ENCODE measurements at places on chromosomes 5 and 9. TPM values are rescaled to one million over a fixed set of nuclear protein-coding genes. Genes with fewer than 3 reads are reported as not detected.

DNA sequence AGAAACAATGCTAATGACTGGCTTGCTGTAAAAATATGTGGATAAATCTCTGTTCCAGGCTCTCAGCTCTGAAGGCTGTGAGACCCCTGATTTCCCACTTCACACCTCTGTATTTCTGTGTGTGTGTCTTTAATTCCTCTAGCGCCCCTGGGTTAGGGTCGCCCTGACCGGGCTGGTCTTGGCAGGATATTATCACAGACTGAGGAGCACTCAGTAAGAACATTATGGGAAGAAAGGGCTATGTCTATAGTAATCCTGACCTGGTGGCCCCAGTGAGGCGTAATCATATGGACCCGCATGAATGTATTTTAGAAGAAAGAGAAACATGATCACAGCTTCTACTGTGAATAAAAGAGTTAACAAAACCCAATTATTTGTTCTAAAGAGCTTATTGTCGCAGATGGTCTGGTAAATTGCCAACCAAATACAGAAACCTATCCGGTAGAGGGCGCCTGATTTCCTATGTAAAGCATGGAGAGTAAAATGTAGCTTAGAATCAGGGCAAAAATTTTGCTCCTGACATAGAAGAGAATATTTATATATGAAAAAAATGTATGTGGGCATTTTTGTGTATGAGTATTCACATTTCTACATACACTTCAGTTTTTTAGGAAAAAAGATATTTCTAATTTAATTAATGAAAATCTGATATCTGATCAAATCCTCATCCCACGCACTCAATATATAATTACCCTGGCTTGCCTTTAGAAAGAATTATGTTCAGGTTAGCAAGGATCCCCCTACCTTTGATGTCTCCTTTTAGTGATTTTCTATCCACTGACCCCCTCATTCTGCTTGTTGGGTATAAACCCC lies 5.8 kb upstream of the IFNA1 start:
- DNase-seq = no peak
- H3K27me3 ChIP-seq = no peaks in the 10 kb centered on the region
- H3K27ac ChIP-seq = no peak overlapping the region
- no peaks in the 10 kb centered on the region for H3K36me3 ChIP-seq
- no peaks in the 10 kb centered on the region for H3K4me1 ChIP-seq

DNA sequence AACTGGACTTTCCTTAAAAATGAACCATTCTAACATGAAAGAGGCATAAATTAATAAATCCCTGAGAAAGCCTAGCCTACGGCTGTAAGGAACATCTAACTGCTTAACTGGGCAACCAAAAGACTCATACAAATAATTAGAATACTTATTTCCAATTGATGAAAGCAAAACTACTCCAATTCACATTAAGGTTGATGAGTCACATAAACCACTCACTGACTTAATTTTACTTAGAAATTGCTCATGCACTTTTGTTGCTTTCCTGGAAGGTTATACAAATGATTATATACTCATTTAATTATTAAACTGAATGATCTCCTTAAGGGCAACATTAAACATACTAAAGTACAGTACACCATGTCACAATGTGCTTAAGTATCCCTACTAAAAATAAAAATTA lies 101.9 kb downstream of the NFIB start:
- no peaks in the 10 kb centered on the region for H3K27me3 ChIP-seq
- no peaks in the 10 kb centered on the region for H3K36me3 ChIP-seq
- H3K4me3 ChIP-seq = no peak overlapping the region

DNA sequence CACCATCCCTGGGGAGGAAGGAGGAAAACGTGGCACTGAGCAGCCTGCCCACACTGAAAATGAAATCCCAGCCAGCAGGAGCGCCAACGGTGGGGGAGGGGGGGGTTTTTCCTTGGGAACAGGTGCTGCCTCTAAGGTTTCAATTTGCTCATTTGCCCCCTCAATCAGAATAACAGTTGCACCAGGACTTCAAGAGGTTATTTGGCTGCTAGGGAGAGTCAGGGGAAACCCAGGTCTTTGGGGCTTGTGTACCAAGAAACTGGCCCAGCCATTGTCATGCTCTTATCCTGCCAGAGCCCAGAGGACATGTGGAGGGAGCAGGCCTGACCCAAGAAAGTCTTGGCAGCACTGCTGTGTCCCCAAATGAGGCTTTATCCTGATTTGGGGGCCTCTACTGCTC lies 66.5 kb downstream of the NDFIP1 start:
- H3K27ac ChIP-seq = no peak overlapping the region
- H3K27me3 ChIP-seq = no peaks in the 10 kb centered on the region
- H3K4me3 ChIP-seq = no peak overlapping the region
- H3K36me3 ChIP-seq = no peaks in the 10 kb centered on the region
- no peak for DNase-seq

DNA sequence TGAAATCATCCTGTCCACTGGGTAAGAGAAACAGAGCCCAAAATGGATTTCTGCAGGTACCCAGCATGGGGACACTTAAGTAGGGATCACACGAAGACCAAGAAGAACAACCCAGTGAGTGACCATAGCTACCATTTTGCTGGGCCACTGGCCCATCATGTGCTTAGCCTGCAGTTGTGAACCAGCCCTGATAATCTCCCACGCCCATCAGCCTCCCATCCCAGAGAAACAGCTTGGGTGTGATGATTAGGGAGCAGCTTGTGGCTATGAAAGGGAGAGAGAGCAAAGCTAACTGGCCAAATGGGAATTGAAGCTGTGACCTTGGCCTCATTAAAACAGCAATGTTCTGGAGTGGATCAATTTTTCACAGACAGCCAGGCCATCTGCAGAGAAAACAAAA lies 138.5 kb downstream of the SLC24A2 start:
- H3K4me1 ChIP-seq = no peaks in the 10 kb centered on the region
- no peak overlapping the region for H3K4me3 ChIP-seq
- no peak for DNase-seq
- H3K27me3 ChIP-seq = no peaks in the 10 kb centered on the region
- no peaks in the 10 kb centered on the region for H3K36me3 ChIP-seq

DNA sequence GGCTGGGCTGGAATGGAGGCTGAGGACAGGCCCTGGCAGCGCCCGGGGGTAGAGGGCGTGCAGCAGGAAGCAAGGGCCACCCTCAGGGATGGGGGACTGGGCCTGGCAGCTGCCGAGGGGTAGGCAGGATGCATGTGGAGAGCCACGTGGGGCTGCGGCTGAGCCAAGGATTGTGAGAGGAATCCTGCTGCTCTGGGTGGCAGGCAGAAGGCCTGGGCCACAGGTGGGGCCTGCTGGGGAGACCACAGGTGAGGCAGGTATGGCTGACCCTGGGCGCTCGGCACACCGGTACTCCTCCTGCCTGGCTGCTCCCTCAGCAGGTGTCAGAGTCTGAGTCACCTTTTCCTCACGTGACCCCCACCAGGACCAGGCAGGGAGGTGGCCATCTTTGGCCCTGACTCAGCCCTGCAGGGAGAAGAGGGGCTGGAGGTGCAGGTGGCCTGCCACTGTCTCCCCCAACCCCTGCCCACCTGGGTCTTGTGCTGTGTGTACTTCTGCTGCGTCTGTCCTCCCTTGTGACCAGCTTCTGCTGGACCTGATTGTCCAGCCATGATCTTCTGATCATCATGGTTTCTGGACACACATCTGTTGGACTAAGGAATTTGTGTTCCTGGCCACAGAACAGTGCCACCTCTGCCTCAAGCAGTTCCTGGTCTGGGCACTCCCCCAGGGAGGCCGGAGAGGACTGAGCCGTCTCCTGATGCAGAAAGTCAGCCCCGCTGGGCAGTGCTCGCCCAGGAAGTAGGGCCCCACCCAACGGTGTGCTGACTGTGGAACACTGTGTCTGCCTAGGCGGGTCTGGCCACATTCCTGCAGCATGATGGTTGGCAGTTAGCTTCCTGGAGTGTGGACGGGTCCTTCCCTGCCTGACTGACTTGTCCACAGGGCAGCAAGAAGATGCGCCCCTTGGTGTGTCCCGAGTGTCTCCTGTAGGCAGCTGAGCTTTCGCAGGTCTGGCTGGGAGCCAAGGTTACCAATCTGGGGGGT lies 6.4 kb downstream of the ARRDC1 start:
- peaks cover 10% of the 10 kb centered on the region for H3K36me3 ChIP-seq
- no peaks in the 10 kb centered on the region for H3K27me3 ChIP-seq
- no peak overlapping the region for H3K4me3 ChIP-seq
- H3K4me1 ChIP-seq = peaks cover 44% of the 10 kb centered on the region
- no peak overlapping the region for H3K27ac ChIP-seq

DNA sequence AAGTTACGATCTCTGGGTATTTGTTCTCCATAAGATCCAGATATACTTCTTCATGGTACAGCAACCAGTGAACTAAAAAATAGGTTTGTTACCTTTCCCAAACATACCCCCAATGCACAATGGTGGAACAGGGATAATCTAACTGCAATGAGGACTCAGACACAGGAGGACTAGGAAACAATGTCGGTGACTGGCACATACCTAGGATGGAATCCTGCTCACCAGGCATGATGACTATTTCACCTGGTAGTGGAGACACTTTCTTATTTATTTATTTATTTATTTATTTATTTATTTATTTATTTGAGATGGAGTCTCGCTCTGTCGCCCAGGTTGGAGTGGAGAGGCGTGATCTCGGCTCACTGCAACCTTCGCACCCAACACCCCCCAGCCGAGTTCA lies 159.9 kb upstream of the CCNH start:
- no peaks in the 10 kb centered on the region for H3K4me1 ChIP-seq
- no peak overlapping the region for H3K27ac ChIP-seq
- H3K27me3 ChIP-seq = no peaks in the 10 kb centered on the region
- no peak for DNase-seq
- no peak overlapping the region for H3K4me3 ChIP-seq

DNA sequence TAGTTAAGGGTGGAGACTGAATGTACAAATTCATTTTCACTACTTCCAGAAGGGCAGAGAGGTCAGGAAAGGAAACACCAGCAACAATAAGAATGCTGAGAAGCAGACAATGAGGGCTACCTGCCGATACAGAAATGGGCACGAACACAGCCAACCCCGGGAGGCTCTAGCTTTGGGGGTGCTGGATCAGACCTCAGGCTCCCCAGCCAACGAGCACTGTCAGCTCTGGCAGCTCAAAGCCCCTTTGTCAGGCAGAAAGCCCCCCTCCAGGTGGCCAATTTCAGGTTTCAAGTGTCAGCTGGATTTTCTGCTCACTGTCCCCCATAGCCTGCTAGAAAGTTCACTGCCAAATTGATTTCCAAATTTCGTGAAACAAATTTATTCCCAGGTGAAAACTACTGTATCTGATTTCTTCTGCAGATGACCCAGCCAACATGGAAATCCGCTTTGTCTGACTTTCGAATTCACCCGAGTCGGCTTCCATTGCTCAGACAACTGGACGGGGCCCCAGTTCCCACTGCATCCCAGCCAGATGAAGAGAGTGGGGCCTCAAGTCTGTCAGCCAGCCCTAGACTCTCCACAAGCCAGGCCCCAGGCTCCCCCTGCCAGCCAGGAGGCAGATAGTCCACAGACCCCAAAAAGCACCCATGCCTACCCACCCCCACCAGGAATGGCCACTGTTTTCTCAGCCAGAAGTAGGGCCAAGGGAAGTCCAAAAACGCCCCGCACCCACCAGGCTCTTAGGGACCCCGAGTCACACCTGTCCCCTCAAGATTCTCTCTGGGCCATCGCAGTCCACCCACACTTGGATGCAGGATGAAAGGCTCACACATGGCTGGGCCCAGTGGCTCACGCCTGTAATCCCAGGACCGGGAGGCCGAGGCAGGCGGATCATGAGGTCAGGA lies 96.5 kb upstream of the PHYKPL start:
- no peak for DNase-seq
- no peaks in the 10 kb centered on the region for H3K36me3 ChIP-seq
- no peak overlapping the region for H3K27ac ChIP-seq
- peaks cover 50% of the 10 kb centered on the region for H3K4me1 ChIP-seq
- no peak overlapping the region for H3K4me3 ChIP-seq

- no peaks in the 10 kb centered on the region for H3K36me3 ChIP-seq
- peaks cover 4% of the 10 kb centered on the region for H3K4me1 ChIP-seq
- peak; percentile 80 for DNase-seq
- no peaks in the 10 kb centered on the region for H3K27me3 ChIP-seq
- no peak overlapping the region for H3K4me3 ChIP-seq
Measured at GRCh38 chr5:5629607-5629978, 207.1 kb downstream of the ICE1 start.

GRCh38 chr9:31573561-31573960 lies 810.9 kb upstream of the ACO1 start:
- no peak for DNase-seq
- no peak overlapping the region for H3K4me3 ChIP-seq
- H3K27me3 ChIP-seq = no peaks in the 10 kb centered on the region
- no peak overlapping the region for H3K27ac ChIP-seq
- no peaks in the 10 kb centered on the region for H3K36me3 ChIP-seq

The PPP6C gene
- total RNA-seq = 36.9 TPM

The ADRA1B gene
- 3.2 TPM for total RNA-seq

The ARRDC1 gene
- total RNA-seq = 16.6 TPM
